ENCODE measurements at places on chromosomes 4 and X.

GRCh38 chr4:5435201-5435600 is 273.2 kb downstream of the EVC2 start:
- no peak for DNase-seq

GRCh38 chr4:156419080-156419685 is 465.5 kb upstream of the CTSO start:
- DNase-seq: no peak

- DNase-seq: no peak
Measured at GRCh38 chr4:45453258-45453853, 670.5 kb downstream of the GABRG1 start.

DNA sequence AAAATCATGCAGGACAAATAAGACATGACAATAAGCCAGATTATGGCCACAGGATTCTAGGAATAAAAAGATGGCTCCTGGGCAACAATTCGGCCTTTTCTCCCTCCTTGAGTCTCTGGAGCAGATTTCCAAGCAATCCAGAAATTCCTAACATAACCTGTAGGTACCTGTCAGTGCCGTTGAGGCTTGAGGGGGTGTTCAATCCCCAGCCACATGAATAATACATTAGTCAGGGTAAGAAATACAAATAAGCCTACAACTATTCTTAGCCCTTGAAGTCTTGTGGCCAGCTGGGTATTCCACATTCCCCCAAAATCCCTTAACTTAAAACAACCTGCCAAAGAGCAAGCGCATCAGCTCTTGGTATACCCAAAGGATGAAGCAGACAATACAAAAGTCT is 9.7 kb downstream of the CXorf38 start:
- DNase-seq: no peak

DNA sequence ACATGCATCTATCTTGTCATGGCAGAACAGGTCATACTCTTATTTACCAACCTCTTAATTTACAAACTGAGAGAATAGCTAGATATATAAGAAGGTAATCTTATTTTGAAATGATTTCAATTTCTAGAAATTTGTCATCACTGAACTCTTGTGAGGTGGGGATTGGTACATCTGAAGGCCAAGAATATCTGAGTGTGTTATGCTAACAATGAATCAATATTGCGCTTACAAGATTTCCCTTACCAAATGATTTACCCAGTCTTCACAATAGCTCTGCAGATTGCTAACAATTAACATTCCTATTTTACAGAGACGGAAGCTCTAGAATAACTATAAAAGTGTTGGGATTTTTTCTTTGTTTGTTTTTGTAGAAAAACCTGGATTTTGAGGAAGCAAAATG is 48.3 kb downstream of the RBPJ start:
- DNase-seq: no peak

All from activated T-helper 9 cell treated with anti-CD3 and anti-CD28 coated beads, Interleukin-2, amount 50 U/mL, for 16 hours (primary cell).